ENCODE measurements at places on chromosomes 13 and 19. TPM values are rescaled to one million over a fixed set of nuclear protein-coding genes. Genes with fewer than 3 reads are reported as not detected.

GRCh38 chr13:60230593-60230992 lies 66.9 kb upstream of the DIAPH3 start:
- no peak overlapping the region for H3K27ac ChIP-seq
- no peak for DNase-seq
- no peaks in the 10 kb centered on the region for H3K36me3 ChIP-seq
- no peaks in the 10 kb centered on the region for H3K4me1 ChIP-seq
- H3K27me3 ChIP-seq, result no peaks in the 10 kb centered on the region

GRCh38 chr13:74115133-74115532 lies 19.1 kb downstream of the KLF12 start:
- no peak overlapping the region for H3K27ac ChIP-seq
- peaks cover 39% of the 10 kb centered on the region for H3K36me3 ChIP-seq
- DNase-seq, result no peak
- no peaks in the 10 kb centered on the region for H3K27me3 ChIP-seq
- H3K4me1 ChIP-seq, result no peaks in the 10 kb centered on the region
- no peak overlapping the region for H3K4me3 ChIP-seq

DNA sequence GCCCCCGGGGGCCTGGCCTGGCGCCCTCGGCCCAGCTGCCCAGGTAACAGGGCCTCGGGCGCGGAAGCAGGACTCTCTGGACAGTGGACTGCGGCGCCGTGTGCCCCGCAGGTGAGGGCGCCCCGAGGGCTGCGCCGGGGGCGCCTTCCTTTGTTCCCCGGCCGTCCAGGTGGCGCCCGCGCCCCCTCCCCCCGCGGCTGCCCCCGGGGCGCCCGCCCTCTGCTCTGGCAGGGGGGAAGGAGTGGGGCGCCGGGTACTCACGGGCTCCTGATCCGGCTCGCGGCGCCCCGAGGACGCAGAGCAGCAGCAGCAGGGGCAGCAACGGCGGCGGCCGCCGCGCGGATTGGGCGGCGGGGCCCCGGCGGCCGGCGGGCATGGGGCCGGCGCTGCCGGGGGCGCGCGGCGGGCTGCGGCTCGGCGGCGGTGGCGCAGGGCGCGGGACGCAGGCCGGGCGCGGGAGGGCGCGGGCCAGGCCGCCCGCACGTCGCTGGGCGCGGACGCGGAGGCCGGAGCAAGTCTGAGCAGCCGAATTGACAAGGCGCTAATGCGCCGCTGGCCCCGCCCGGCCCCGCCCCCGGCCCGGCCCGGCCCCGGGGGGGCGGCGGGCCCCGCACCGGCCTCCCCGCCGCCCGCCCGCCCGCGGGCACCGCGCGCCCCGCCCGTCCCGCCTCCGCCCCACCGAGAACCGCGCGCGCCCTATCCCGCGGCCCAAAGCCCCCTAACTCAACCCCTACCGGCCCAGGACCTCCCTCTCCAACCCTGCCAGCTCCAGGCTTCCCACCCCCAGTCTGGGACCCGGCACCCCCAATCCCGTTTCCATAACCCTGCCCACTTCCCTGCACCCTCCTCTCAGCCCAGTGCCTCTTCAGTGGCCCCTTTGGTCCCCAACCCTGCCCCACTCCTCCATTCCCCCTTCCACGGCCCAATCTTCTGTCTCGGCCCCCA lies at the start of gene CRLF1:
TSS of gene CRLF1 (minus strand) at position 519 of the 945 bp plus-strand sequence. CDS start at position 376, 143 bp downstream.
- H3K27me3 ChIP-seq, result peaks cover 73% of the 10 kb centered on the region
- H3K27ac ChIP-seq, result no peak within 1 kb of the TSS
- H3K4me1 ChIP-seq, result peaks cover 17% of the 10 kb centered on the region
- H3K4me3 ChIP-seq, result peak within 1 kb of the TSS; percentile 64

The DHDH gene
- 2.0 TPM for total RNA-seq

The CEBPA gene
- total RNA-seq, result 3.7 TPM

The TEX26 gene
- total RNA-seq, result not detected

DNA sequence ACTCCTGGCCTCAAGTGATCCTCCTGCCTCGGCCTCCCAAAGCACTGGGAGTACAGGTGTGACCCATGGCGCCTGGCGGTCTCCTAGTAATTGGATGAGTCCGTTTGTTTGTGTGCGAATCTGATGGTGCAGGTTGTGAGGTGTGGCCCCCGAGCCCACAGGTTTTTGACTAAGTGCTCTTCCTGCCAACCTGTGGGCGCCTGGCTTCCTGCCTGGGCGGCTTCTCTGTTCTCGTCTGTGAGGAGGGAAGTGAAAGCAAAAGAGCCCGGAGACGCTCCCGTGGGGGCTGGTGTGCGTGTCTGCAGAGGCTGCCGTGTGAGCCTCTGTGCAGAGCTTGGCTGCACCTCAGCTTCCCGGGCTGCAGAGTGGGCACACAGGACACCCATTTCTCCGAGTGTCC lies 10.0 kb downstream of the ARHGAP45 start:
- peaks cover 40% of the 10 kb centered on the region for H3K36me3 ChIP-seq
- H3K27me3 ChIP-seq, result no peaks in the 10 kb centered on the region
- H3K27ac ChIP-seq, result no peak overlapping the region
- DNase-seq, result no peak
- H3K4me3 ChIP-seq, result no peak overlapping the region
- H3K4me1 ChIP-seq, result no peaks in the 10 kb centered on the region

- H3K4me3 ChIP-seq, result no peak overlapping the region
- no peak for DNase-seq
- H3K4me1 ChIP-seq, result peaks cover 9% of the 10 kb centered on the region
- H3K27me3 ChIP-seq, result no peaks in the 10 kb centered on the region
- no peaks in the 10 kb centered on the region for H3K36me3 ChIP-seq
Observed at GRCh38 chr13:30022796-30023195, 172.4 kb upstream of the UBL3 start.

The PHLDB3 gene
- total RNA-seq, result 6.7 TPM

DNA sequence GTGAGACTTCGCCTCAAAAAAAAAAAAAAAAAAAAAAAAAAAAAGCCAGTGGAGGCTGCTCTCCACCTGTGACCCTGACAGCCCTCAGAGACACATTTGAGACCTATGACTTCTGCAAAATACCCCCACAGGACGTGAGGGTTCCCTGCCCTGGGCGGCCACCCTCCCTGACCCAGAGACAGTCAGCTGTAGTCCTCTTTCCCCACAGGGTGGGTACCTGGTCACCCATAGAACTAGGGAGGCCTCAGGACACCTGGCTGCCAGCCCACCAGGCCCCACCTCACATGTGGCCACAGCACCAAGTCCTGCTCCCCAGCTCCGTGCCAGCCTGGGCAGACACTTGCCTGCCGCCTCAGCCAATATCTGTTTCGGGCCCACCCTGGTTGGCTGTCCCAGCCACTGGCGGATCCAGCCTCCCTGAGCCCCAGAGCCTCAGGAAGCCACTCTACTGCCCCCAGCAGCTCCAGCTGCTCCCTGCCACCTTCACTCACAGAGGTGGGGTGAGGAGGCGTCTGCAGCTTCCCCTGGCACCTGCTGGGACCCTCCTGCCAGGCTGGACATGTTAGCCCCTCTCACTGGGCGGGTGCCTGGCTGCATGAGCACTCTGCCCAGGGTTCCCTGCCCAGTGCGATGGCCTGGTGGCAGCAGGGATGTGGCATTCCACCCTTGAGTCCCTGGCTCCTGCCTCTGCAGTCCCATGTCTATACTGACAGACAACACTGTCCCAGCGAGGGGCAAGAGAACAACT lies 6.9 kb downstream of the MKNK2 start:
- H3K4me1 ChIP-seq, result no peaks in the 10 kb centered on the region
- H3K27me3 ChIP-seq, result no peaks in the 10 kb centered on the region
- no peak overlapping the region for H3K27ac ChIP-seq

- H3K36me3 ChIP-seq, result no peaks in the 10 kb centered on the region
- H3K4me3 ChIP-seq, result no peak overlapping the region
- H3K27me3 ChIP-seq, result no peaks in the 10 kb centered on the region
- H3K4me1 ChIP-seq, result no peaks in the 10 kb centered on the region
- no peak for DNase-seq
Observed at GRCh38 chr13:44237276-44237767, 136.3 kb upstream of the SERP2 start.

DNA sequence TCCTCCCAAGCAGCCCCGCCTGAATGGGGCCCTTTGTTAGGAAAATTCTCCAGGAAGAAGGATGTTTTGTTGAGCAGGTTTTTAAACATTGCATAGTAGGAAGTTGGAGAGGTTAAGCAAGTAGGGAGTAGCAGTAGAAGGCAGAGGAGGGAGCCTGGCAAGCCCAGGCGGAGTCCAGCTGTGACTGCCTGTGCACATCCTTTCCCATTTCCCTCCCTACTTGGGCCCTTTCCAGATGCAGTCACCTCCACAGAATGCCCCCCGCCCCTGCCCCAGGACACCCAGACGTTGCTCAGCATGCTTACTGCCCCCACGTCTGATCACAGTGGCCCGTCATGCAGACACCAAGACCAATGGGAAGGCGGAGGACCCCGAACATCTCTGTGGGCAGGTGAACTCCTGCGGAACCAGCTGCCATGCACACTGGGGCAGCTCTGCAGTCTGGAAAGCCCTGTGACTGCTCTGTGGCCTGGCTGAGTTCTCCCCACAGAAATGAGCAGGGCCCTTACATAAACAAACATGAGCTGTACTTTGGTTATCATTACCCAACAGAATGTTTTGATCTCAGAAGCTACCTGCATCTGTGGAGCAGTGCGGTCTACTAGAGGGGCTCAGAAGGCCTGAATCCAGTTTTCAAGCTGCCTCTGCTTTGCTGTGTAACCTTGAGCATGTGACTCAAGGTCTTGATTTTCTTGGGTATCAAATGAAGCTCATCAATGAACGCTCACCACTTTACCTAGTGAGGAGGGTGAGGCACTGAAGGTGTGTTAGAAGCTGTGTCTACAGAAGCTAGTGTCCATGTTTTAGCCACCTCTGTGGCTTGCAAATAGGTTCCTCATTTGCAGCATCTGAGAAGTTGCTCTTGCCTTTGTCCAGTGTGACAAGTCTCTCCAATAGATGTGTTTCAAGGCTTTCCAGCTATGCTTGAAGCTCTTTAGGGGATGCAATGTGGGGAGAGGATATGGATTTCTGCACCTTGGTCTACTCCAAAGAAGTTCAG lies 84.2 kb downstream of the TNFRSF19 start:
- no peak overlapping the region for H3K4me3 ChIP-seq
- no peak overlapping the region for H3K27ac ChIP-seq
- peaks cover 9% of the 10 kb centered on the region for H3K4me1 ChIP-seq
- H3K36me3 ChIP-seq, result no peaks in the 10 kb centered on the region
- no peak for DNase-seq

DNA sequence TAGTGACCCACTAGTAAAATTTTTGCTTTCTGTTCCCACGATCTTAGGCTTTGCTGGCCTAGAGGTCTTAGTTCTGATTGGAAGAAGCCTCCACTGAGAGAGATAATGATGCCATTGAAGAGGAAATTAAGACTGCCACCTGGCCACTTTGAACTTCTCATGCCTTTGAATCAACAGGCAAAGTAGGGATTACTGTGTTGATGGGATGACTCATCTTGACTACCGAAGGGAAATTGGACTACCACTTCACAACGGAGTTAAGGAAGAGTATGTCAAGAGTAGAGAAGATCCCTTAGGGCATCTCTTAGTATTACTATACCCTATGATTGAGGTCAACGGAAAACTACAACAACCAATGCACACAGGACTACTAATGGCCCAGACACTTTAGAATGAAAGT lies 12.7 kb upstream of the FREM2 start:
- no peaks in the 10 kb centered on the region for H3K27me3 ChIP-seq
- no peak for DNase-seq
- no peaks in the 10 kb centered on the region for H3K4me1 ChIP-seq
- H3K27ac ChIP-seq, result no peak overlapping the region
- H3K36me3 ChIP-seq, result no peaks in the 10 kb centered on the region
- no peak overlapping the region for H3K4me3 ChIP-seq

The SMIM44 gene
- total RNA-seq, result not detected

The SGTA gene
- 102 TPM for total RNA-seq

DNA sequence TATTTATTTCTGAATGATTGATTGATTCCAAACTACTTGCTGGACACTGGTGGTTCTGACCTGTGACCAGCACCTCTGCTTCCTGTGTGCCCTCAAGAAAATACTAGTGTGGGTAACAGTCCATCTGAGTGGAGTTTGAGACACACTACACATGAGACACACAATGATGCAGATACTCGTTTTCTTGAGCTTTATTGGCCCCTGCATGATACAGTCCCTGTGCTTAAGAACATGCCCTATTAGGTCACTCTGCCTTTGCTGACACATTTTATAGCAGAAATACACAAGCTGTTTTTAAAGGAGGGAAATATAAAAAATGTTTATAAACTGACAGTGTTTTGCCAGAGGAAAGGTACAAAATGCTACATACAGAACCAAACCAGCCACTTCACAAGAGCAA lies 126.9 kb downstream of the STK24 start:
- peaks cover 63% of the 10 kb centered on the region for H3K36me3 ChIP-seq
- DNase-seq, result no peak
- no peak overlapping the region for H3K27ac ChIP-seq
- H3K4me1 ChIP-seq, result peaks cover 5% of the 10 kb centered on the region
- no peak overlapping the region for H3K4me3 ChIP-seq
- no peaks in the 10 kb centered on the region for H3K27me3 ChIP-seq

DNA sequence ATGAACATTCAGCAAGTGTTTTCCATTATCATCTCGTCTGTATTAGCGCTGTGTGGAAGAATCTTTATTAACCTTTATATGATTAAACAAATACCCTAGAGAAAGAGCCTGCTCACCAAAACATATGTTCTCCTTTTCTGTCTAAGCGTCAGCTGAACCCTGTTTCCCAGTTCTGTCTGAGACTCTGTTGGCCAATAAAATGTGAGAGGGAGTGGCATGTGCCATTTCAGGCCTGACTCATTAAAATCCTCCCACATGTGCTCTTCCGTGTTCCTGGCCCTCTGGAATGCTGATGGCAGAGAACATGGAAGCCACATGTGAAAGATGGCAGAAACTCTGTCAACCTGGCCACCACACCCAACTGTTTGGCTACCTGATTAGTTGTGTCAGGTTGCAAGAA lies 181.9 kb upstream of the EDNRB start:
- DNase-seq, result no peak
- no peaks in the 10 kb centered on the region for H3K4me1 ChIP-seq
- no peaks in the 10 kb centered on the region for H3K27me3 ChIP-seq
- H3K36me3 ChIP-seq, result no peaks in the 10 kb centered on the region
- no peak overlapping the region for H3K27ac ChIP-seq
- no peak overlapping the region for H3K4me3 ChIP-seq

DNA sequence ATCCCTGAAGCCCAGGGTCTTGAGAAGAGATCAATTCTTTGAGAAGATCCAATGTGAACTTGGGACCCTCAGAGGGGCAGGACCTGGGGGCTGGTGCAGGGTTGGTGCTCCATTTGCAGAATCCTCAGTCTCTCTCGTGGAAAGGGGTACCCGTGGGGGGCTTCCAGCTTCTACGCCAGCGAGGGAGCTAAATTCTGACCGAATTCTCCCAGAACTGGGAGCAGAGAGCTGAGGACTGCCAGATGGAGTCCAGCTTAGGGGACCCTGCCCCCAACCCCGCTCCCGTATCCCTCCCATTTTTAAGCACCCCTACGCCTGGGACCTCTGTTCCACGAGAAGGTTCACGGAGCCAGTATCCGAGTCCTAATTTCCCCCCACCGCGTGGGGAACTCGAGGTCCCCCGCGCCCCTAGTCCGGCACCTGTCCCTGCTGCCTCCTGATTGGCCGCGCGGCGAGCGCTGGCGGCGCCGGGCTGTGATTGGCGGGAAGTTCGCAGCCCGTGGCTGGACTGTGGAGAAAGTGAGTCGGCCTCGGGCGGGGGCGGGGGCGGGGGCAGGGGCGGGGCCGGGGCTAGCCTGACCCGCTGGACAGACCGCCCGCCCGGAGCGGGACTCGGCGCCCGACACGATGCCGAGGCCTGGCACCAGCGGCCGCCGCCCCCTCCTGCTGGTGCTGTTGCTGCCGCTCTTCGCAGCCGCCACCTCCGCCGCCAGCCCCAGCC lies 4.4 kb upstream of the LTBP4 start:
- no peak overlapping the region for H3K27ac ChIP-seq
- peaks cover 5% of the 10 kb centered on the region for H3K36me3 ChIP-seq
- peaks cover 9% of the 10 kb centered on the region for H3K27me3 ChIP-seq
- H3K4me1 ChIP-seq, result peaks cover 3% of the 10 kb centered on the region

GRCh38 chr19:5470264-5470671 lies 15.1 kb downstream of the ZNRF4 start:
- H3K27ac ChIP-seq, result no peak overlapping the region
- no peaks in the 10 kb centered on the region for H3K27me3 ChIP-seq
- DNase-seq, result no peak
- no peaks in the 10 kb centered on the region for H3K36me3 ChIP-seq
- H3K4me1 ChIP-seq, result no peaks in the 10 kb centered on the region
- H3K4me3 ChIP-seq, result no peak overlapping the region
